Activated CD4-positive, alpha-beta T cell treated with anti-CD3 and anti-CD28 coated beads, Interleukin-2, Interleukin-6, amounts not matched to agents 100 ng/mL and 50 ng/mL, durations not matched to agents 16 hours and 8 hours (primary cell): ENCODE measurements at places on chromosomes 6 and 20.
A peak's percentile ranks its signal among the peaks of the same experiment; 100 is the strongest.

GRCh38 chr6:27669295-27669623 lies 196.4 kb upstream of the ZNF184 start:
- no peak for DNase-seq

GRCh38 chr6:157775376-157775775 lies 47.7 kb upstream of the SNX9 start:
- no peak for DNase-seq

DNA sequence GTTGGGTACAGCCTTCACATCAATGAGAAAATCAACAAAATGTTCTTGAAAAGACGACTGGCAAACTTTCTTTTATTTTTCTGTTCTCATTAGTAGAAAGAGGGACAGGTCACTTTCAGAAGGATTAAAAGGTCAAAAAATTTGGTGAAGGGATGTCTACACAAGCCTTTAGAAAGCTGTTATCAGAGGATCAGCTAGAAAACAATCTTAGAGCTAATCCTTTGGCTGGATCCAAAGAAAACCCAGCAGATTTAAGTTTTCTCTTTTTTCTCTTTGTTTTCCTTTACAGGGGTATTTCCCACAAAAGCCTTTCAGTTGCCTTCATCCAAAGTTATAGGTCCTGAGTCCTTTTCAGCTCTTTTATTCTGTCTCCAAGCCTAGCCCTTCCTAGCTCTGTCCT lies 57.3 kb upstream of the EDN1 start:
- no peak for DNase-seq

DNA sequence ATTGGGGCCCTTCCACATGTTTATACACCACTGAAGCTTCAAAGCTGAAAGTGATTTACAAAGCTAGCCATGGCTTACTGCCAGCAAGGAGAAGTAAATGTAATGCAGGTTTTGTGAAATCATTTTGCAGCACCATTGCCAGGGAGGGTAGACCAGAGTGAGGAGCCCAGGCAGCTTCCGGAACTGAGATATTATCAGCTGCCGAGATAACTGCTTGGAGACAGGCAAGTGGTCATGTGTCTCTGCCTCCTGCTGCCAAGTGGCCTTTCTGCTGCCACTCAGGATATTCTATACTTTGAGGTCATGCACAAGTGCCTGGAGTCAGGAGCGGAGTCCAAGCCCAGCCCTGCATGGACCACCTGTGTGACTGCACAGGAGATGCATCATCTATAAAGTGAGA lies 160.2 kb downstream of the SYNDIG1 start:
- DNase-seq, result no peak

GRCh38 chr6:6002005-6002847 lies 4.5 kb downstream of the NRN1 start:
- DNase-seq, result no peak

GRCh38 chr6:73695619-73696421 lies at the start of gene CD109:
Gene CD109 (plus strand): TSS chr6:73696203. CDS start chr6:73696216, 13 bp downstream.
- DNase-seq, result peak; percentile 83

DNA sequence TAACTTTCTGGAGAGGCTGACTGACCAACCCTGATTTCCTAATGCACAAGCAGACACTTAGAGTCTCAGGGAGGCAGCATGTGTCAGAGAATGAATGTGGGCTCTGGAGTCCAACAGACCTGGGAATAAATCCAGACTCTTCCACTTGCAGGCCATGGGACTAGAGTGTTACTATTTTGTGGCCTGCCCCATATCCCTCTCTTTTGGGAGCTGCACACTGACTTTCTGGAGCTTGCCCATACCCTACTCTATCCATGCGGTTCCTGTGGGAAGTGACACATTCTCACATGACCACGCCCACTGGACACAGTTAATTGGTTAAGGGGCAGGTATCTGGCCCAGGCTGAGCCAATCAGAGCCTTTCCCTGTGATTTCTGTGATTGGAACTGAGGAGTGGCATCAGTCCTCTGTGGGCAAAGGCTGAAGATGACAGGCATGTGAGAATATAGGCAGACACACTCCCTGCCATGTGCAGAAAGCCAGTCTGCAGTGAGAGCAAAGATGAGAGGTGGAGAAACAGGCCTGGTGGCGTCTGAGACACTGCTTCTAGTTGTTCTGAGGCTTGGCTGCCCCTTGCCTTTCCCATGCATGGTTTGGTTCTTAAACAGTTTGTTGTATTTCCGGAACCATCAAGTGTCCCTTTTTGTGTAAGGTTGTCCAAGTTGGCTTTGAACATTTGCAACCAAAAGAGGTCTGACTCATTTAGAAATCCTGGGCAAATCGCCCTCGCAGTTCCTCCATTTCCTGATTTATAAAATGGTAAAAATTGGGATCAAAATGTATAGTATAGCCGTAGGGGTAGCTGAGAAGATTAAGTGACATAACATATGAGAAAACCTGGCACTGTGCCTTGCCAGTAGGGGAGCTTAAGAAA lies 125.6 kb downstream of the CDC5L start:
- no peak for DNase-seq

DNA sequence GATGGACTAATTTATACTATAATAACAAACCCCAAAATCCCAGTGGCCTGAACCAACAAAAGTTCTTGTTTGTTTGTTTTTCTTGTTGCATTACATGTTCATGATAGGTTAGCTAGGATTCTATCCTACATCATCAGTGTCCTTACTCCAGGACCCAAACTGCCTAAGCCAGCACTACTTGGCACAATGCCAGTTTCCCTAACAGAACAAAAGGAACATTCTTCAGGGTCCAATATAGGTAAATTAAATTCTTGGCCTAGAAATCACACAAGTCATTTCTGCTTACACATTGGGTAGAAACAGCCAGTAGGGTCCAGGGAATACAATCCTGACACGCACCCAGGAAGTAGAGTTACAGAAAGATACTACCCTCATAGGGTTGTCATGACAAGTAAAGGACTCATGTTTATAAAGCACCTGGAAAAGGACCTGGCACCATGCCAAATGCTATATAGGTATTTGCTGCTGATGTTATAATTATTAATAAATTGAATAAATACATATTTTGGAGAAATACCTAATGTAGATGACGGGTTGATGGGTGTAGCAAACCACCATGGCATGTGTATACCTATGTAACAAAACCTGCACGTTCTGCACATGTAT lies 38.8 kb downstream of the RCAN2 start:
- DNase-seq, result no peak

DNA sequence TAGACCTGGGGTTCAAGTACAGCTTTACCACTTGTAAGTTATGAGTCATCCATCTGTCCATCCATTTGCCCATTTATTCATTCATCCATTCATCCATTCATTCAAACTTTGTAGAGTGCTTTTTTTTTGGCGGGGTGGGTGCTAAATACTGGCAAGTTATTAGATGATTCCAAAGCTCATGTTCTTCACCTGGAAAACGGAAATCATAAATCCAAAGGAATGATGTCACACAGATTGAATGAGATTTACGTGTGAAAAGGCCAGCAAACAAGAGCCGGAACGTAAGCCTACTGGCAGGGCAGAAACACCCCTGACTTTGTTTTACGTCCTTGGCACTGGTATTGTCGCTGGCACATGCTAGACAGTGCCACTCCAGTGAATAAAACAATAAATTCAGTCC lies 480.9 kb upstream of the CHD6 start:
- DNase-seq, result no peak

- no peak for DNase-seq
Observed at GRCh38 chr6:42279966-42280629, 62.4 kb upstream of the MRPS10 start.

DNA sequence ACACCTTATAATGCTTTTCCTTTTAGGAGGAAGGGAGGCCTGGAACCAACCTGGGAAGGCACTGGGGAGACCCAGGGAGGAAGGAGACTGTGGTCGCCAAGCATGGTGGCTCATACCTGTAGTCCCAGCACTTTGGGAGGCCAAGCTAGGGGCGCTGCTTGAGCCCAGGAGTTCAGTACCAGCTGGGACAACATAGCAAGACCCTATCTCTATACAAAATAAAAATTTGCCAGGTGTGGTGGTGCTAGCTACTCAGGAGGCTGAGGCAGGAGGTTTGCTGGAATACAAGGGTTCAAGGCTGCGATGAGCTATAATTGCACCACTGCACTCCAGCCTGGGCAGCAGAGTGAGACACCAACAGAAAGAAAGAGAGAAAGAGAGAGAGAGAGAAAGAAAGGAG lies 36.2 kb downstream of the PPP1R14C start:
- DNase-seq, result no peak

- no peak for DNase-seq
Observed at GRCh38 chr6:104955491-104955890, 1.4 kb upstream of the LIN28B start.

- DNase-seq, result peak; percentile 67
Observed at GRCh38 chr6:111824608-111825337, 48.5 kb downstream of the FYN start.

GRCh38 chr6:116447052-116447451 lies 14.1 kb upstream of the CALHM6 start:
- no peak for DNase-seq

DNA sequence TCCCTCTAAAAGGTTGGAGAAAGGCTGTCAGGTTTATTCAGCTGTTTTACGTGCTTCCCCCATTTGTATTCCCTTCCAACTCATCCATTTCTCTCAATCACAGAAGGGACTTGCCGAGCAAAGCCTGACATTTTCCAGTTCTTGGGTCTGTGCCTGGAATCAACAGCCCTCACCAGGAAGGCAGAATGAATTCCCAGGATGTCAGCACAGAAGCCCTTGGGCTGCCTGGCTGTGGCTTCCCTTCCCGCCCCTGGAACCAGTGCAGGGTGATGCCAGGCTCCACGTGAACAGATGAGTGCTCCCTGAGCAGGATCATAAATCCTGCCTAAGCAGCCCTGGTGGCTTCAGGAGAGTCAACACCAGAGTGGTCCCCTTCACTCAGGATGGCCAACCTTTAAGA lies 86.1 kb upstream of the CD83 start:
- DNase-seq, result no peak

DNA sequence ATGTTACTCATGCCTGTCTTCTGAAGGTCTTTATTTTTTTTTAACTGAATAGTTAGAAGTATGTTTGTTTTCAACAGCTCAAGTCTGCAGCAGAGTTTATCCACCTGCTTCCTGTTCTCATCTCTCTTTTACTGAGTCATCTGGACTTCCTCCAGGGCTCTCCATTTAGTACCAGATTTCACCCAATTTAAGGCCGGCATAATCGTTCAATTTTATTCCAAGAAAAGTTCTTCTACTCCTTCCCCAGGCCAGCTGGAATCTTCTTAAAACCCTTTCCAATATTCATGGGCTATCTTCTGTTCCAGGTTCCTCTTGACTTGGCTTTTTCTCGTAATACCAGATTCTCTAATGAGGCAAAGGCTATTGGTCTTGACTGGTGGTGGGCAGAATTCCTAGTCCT lies 79.0 kb upstream of the LAMA2 start:
- DNase-seq, result no peak

GRCh38 chr6:129494099-129494498 lies 215.9 kb downstream of the ARHGAP18 start:
- DNase-seq, result no peak

DNA sequence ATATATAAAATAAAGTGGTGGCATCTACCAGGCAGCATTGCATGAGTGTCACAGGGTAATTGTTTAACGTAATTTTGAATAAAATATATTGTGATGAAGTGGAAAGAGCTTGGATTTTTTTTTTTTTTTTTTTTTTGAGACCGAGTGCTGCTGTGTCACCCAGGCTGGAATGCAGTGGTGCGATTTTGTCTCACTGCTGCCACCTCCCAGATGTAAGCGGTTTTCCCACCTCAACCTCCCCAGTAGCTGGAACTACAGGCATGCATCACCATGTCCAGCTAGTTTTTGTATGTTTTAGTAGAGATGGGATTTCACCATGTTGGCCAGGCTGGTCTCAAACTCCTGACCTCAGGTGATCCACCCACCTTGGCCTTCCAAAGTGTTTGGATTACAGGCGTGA lies 81.1 kb upstream of the SMIM8 start:
- no peak for DNase-seq

DNA sequence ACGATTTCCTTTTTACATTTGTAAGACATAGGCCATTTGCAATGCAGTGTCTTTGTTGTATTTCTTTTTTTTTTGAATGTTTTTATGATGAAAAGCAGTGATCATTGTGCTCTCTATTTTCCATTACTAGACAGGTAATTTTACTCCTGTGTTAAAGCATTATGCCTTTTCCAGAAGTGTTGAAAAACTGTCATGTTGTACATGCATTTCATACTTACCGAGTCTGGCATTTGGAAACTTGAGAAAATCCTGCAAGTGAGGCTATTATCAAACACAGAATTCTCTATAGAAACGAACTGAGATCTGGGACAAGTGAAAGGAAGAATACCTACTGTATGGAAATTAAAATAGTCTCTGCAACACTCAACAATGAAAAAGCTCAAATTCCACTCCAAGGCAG lies 78.6 kb upstream of the CNR1 start:
- no peak for DNase-seq

DNA sequence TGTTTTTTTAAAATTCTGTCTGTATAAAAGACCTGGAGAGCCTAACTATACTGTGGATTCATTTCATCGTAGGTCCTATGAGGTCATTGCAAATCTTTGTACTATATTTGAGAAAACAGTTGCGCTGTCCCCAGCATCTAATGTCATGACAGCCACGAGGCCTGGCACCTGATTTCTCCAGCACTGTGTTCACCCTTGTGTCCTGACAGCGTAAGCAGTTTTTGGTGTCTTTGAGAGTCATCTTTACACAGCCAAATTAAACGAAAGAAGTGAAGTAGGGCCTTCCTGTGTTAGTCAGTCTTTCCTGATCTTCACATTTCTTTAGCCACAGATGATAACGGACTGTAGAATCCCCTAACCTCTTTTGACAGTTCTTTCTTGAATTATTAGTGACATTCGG lies 70.6 kb upstream of the PHACTR2 start:
- DNase-seq, result no peak

GRCh38 chr20:7257692-7258466 lies 490.4 kb downstream of the BMP2 start:
- no peak for DNase-seq

GRCh38 chr6:32190054-32190851 lies at the start of gene PBX2:
Gene PBX2 (minus strand): TSS chr6:32190202. CDS start chr6:32189915, 287 bp downstream.
- DNase-seq, result peak; percentile 93
